ENCODE measurements at places on chromosomes 7 and 10.

- DNase-seq: no peak
These were observed 28.7 kb upstream of the RSBN1L start for GRCh38 chr7:77667459-77668086.

DNA sequence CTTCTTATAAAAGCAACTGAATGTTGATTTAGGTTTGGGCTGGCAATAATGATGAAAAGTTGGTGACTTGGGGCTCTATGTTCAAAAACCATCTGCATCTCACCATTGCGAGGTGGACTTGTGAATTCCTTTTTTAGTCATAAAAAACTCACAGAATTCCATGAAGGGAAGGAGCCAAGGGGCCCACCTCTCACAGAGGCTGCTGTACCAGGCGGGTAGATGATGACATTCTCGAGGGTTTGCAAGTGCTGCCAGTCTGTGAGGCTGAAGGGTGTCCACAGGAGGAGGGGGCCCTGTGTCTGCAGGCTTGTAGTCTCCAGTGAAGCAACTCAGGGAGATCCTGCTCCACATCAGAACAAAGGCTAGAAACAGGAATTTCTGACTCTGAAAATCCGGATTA, 195.5 kb upstream of the ZNF32 start:
- DNase-seq: peak; percentile 78

GRCh38 chr7:123131140-123131539, 68.6 kb downstream of the SLC13A1 start:
- DNase-seq: no peak

DNA sequence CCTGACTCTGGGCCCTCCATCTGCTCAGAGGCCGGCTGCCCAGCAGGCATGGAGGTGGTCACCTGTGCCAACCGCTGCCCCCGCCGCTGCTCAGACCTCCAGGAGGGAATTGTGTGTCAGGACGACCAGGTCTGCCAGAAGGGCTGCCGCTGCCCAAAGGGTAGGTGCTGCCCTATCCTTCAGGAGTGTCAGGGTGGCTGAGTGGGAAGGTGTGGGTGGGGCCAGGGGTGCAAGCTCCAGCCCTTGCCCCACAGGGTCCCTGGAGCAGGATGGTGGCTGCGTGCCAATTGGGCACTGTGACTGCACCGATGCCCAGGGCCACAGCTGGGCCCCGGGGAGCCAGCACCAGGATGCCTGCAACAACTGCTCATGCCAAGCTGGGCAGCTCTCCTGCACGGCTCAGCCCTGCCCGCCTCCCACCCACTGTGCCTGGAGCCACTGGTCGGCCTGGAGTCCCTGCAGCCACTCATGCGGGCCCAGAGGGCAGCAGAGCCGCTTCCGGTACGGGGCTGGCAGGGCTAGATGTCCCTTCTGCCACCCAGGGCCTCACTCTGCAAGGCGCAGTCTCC, 17.5 kb upstream of the ZNF862 start:
- no peak for DNase-seq

DNA sequence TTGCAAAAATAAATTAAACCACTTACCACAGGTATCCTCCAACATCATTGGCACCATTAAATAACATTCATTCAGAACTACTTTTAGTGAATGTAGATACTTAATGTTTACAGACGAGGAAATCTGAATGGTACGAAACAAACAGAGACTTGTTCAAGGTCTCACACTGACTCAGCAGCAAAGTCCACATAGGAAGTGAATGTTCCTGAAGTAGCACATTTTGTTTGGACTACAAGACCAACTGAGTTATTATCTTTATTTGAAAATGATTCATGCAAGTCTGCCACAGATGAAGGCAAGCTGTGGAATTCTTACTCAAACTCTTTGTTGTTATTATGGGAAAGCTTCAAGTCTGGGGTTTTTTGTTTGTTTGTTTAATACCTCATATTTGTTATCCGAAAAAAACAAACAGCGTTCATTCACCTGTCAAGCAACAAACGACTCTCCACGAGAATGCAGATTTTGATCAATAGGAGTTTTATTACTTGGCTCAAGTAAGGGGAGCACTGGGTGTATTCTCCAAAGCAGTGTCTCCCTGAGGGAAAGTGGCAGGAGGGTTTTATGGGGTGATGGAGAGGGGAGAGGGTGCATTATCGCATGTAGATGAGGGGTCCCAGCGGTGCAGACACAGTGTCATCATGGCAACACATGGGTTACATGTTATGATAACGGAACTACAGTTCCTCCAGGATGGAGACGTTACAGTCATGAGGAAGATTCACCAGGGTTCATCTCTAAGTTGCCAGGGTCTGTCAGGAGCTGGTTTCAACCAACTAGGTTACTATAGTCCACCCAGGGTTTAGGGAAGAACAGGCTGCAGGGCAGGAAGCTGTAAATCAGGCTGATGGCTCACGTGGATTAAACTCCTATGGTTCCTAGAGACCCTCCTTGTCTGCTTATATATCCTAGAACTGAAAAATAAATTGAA, 147.7 kb upstream of the AKR1E2 start:
- peak; percentile 48 for DNase-seq

- DNase-seq: peak; percentile 96
These were observed 191.1 kb upstream of the SLC26A5 start for GRCh38 chr7:103637094-103637493.

GRCh38 chr7:1609023-1609422, 39.2 kb upstream of the PSMG3 start:
- DNase-seq: no peak

DNA sequence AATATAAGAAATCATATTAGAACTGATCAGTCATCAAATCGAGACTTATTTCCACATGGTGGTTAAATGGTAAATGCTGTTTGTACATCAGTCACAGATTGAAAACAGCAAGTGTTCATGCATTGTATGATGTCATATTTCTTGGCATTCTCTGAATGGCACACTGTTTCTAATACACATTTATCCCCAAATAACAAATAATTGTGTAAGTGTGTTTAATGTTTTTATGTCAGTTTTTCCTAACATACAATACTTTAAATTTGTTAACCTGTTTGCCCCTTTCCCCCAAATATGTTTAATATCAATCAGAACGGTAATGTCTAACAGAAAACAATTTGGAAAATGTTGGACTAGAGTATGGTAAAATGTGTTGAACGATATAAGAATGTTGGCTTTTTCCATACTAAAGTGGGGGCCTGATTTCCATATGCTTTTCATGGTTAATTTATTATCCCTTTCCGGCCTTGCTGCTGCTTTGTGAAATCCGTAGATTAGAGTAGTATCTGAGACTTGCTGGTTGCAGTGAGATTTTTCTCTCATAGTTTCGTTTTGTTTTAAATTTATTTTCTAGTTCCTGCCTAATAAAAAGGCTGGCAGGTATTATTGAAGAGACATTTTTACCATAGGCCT, 23.7 kb downstream of the RAB18 start:
- no peak for DNase-seq

DNA sequence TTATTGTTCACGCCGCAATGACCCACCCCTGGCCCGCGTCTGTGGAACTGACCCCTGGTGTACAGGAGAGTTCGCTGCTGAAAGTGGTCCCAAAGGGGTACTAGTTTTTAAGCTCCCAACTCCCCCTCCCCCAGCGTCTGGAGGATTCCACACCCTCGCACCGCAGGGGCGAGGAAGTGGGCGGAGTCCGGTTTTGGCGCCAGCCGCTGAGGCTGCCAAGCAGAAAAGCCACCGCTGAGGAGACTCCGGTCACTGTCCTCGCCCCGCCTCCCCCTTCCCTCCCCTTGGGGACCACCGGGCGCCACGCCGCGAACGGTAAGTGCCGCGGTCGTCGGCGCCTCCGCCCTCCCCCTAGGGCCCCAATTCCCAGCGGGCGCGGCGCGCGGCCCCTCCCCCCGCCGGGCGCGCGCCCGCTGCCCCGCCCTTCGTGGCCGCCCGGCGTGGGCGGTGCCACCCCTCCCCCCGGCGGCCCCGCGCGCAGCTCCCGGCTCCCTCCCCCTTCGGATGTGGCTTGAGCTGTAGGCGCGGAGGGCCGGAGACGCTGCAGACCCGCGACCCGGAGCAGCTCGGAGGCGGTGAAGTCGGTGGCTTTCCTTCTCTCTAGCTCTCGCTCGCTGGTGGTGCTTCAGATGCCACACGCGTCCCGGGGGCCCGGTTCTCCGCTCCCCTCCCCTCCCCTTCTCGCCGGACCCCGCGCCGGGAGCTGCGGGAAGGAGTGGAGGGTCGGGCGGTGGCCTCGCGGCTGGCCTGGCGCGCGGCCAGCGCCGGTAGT, at the start of gene CBX3:
Gene CBX3, plus strand, starts transcription at position 499 of the 772 bp plus-strand sequence. CDS start 1,254 bp downstream, outside the sequence.
- no peak for DNase-seq

DNA sequence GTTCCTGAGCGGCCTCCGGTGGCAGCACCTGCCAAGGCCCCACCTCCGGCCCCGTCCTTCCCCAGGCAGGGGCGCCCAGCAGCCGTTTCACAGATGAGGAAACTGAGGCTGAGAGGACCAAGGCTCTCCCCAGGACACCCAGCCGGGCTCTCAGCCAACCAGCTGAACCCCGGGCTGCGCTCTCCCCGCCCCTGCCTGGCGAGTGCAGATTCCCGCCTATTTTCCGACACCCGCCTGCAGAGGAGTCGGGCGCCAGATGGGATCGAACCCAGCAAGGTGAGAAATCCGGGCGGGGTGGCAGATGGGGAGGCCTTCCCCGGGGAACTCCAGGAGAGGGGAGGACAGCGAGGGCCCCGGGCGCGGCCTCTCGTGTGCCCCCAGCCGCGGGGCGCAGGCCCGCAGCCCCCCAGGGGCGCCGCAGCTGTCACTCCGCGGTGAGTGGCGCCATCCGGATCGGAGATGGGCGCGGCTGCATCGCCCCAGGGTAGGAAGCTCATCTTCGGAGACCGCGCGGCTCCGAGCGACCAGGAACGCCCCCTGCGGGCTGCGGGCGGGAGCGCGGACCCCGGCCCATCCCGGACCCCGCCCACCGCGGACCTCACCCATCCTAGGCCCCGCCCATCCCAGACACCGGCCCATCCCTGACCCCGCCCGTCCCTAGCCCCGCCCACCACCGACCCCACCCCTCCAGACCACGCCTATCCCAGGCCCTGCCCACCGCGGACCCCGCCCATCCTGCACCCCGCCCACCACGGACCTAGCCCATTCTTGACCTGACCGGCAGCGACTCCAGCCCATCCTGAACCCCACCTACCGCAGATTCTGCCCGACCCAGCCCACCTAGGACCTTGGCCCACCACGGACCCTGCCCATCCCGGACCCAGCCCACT, 90.3 kb downstream of the MICALL2 start:
- DNase-seq: no peak

- no peak for DNase-seq
These were observed 66.9 kb downstream of the BAMBI start for GRCh38 chr10:28744069-28744768.

DNA sequence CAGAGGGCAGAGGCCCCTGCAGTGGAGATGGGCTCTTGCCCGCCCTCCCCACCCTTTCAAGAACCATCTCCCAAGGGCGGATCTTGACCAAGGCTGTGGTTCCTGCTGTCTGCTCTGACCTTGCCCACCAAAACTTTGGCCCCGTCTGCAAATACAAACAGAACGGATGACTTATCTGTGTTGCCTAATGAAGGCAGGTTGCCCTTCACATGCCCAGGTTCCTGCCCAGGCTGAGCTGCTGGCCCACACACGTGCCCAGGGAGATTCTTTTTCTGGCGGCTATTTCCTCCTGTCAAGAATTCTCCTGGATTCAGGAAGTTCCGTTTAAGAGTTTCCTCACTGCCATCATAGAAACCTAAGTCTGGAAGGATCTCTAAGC, 78.3 kb downstream of the PROSER2 start:
- DNase-seq: no peak

DNA sequence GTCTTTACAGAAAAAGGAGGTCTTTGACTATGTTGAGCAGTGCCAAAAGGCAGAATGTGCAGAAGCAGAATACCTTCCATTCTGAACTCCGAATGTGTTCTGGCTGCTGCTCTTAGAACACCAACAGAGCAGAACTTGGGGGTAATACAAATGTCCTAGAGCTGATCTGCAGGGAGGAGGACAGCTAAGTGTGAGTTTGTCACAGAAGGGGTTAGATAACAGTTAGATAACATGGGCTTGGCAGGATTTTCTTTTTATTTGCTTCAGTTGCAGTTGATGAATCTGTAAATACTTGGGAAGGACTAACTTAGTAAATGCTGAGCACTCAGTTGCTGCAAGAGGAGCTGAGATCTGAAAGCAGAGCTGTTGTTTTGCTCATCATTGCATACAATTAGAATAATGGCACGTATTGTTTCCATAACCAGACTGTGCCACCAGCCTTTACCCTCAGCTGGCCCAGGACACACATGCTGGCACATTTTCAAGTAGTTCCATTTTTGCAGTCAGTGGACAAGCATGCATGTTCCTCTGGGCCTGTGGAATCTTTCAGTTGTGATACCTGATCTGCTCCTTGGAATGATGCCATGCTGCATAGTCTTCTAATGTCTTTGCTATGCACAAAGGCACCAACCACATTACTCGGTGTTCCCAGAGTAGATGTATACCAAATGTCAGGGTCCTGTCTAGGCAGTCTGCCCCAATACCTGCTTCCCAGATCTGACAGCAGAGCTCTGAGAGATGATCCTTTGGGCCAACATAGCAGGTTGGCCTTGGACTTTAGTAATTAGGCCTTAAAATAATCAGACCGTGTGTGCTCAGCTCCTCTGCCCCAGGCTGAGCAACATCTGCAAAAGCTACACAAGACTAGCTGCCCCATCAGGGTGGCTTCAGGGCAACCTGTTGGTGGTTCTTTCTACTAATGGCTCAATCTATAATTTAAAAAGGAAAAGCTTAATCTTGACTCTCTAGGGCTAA, 55.7 kb downstream of the GSDME start:
- DNase-seq: peak; percentile 93

DNA sequence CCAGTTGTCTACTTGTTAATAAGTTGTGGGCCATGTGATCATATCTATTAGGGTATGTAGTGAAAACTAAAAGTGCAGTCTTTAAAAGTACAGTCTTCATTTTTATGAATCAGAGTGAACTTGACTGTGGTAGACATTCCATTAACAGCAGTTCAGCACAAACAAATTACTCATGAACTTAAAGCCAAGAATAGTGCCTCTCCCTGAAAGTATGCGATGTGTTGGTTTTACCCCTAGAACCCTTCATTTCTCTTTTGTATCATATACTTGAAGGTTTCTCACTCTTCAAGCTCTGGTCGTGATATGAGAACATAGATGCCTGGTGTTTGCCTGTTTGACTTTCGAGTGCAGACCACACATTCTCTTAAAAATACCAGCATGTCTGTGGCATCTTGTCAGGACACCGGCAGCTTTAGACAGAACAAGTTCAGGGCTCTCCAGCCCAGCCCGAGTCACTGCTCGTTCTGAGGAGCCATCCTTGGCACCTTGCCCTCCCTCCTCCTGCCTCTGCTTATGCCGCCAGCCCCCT, 159.3 kb downstream of the LCOR start:
- DNase-seq: peak; percentile 86
